ENCODE measurements at places on chromosomes 7 and 10.

DNA sequence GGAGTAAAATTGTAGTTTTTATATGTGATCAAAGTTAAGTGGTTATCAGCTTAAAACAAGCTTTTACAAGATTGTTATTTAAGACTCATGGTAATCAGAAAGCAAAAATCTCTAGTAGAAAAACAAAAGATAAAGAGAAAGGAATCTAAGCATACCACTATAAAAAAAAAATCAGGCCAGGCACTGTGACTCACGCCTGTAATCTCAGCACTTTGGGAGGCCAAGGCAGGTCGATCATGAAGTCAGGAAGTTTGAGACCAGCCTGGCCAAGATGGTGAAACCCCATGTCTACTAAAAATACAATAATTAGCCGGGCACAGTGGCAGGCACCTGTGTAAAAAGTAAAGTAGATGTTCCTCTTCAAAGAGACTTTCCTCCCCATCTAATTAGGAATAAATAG is 265.9 kb upstream of the NRP1 start:
- DNase-seq = no peak

GRCh38 chr10:61635932-61636331 is 26.8 kb upstream of the CABCOCO1 start:
- no peak for DNase-seq

DNA sequence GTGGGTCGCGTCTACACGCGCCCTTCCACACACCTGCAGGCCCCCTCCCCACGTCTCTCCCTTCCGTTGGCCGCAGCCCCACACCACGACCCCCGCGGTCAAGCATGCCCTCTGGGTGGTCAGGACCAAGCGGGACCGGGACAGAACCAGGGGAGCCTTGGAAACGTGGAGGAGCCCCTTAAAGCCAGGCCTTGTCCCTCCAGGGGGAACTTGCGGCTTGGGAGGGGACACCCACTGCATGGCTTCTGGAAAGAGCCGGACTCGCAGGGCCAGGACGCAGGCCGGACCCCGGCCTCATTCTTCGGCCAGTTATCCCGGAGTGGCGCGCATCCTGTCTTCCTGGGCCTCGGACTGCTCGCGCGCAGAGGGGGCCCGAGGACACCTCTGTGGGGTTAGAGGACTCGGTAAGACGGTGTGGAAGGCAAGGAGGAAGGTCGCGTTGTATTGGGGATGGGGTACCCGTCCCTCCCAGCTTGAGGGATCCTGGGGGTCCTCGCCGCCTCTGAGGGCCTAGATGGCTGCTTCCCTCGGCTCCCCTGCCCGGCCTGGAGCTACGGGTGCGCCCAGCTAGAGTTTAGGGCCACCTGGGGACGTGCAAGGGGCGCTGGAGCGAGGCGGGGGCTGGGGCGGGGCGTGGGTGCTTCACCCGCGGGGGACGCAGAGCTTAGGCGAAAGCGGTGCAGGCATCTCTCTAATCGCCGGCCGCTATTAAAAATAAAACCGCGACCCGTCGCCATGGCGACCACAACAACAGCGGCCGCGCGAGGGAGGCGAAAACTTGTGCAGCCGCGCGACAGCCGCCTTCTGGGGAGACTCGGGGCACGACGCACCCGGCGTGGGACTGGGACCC is 1.8 kb upstream of the PDGFA start:
- DNase-seq = peak; percentile 34

GRCh38 chr7:22723181-22723601 is 3.8 kb upstream of the IL6 start:
- DNase-seq = no peak

DNA sequence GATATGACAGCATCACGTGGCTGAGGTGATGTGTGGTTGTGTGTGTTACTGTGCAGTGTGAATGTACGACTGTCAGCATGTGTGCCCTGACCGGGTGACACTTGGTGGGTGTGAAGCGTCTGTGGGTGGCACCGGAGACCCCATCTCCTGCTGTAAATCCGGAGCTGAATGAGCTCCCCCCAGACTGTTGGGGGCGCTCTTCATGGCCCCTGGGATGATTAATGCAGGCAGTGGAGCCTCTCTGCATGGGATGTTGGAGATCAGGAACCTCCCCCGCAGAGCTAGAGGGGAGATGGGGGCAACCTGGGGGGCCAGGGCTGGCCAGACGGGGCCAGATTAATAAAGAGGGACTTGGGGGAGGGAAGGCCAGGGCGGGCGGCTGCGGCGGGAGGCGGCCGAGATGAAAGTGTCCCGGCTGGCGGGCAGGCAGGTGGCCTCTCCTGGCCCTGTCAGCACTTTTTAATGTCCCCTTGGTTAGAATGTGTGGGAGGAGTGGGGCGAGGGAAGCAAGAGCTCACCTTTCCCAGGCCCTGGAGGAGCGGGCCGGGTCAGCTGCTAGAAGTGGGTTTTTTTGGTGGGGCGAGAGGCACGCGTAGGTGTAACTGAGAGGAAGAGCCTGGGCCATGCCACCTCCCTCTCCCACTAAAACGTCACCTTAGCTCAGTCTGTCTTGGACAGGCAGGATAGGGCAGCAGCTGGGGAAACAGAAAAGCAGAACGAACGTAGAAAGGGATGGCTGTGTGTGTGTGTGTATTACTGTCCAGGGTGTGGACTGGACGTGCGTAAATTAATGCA is 34.1 kb downstream of the HIF1AN start:
- DNase-seq = no peak
